ENCODE measurements at places on chromosomes 3 and 15. TPM values are rescaled to one million over a fixed set of nuclear protein-coding genes. Genes with fewer than 3 reads are reported as not detected.

The CCRL2 gene
- total RNA-seq: 4.7 TPM

The BTLA gene
- not detected for total RNA-seq

The DNASE1L3 gene
- 0.09 TPM for total RNA-seq

The STAB1 gene
- total RNA-seq: 278 TPM

The PRTG gene
- total RNA-seq: 1.4 TPM

The SUCNR1 gene
- not detected for total RNA-seq

The CHL1 gene
- total RNA-seq: not detected

The CGNL1 gene
- 20.9 TPM for total RNA-seq

The LRRC57 gene
- 14.4 TPM for total RNA-seq

The LTK gene
- under 0.01 TPM for total RNA-seq

The GABRG3 gene
- total RNA-seq: not detected

The ARPP19 gene
- total RNA-seq: 104 TPM

The CIDEC gene
- total RNA-seq: 0.09 TPM

The ABI3BP gene
- 9.2 TPM for total RNA-seq

The CEP70 gene
- total RNA-seq: 13.9 TPM

The MAP3K13 gene
- total RNA-seq: 9.7 TPM

The NAA80 gene
- 1.5 TPM for total RNA-seq

The NMNAT3 gene
- total RNA-seq: 0.85 TPM

The SLC24A5 gene
- total RNA-seq: not detected

The IL5RA gene
- not detected for total RNA-seq

Measured in endothelial cell of coronary artery (primary cell).